SJCRH30 (cell line): ENCODE measurements at places on chromosomes 7 and 10. TPM values are rescaled to one million over a fixed set of nuclear protein-coding genes. Genes with fewer than 3 reads are reported as not detected.

DNA sequence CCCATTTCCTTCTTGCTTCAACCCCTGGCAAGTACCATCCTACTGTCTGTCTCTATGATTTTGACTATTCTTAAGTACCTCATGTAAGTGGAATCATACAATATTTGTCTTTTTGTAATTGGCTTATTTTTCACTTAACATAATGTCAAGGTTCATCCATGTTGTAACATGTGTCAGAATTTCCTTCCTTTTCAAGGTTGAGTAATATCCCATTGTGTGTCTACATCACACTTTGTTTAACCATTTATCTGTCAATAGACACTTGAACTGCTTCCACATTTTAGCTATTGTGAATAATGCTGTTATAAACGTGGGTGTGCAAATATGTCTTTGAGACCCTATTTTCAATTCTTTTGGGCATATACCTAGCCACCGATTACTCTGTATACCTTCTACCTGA, 14.0 kb upstream of the CDK14 start:
- no peak overlapping the region for H3K27ac ChIP-seq
- DNase-seq, result no peak
- H3K36me3 ChIP-seq, result no peaks in the 10 kb centered on the region

DNA sequence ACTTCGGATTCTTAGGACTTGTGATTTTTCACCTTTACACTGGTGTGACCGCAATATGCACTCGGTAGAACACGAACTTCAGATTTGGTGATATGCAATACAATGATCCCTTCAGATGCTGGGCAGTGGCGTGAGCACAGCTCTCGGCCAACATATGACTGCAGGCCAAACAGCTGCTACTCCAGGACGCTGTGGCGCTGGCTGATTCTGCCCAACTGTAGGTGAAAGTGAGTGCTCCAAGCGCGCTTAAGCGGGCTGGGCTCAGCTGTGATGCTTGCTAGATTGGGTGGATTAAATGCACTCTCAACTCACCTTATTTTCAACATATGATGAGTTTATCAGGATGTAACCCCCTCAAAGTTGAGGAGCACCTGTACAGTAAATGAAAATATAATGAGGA, 137.6 kb upstream of the RET start:
- no peak overlapping the region for H3K4me3 ChIP-seq
- no peak for DNase-seq
- no peaks in the 10 kb centered on the region for H3K4me1 ChIP-seq
- H3K27ac ChIP-seq, result no peak overlapping the region
- no peaks in the 10 kb centered on the region for H3K27me3 ChIP-seq

GRCh38 chr10:17019696-17020095, 109.9 kb downstream of the CUBN start:
- H3K27me3 ChIP-seq, result no peaks in the 10 kb centered on the region
- peak; percentile 81 for DNase-seq
- H3K4me3 ChIP-seq, result no peak overlapping the region
- peaks cover 37% of the 10 kb centered on the region for H3K4me1 ChIP-seq
- peak overlapping the region; percentile 31; the same call in 1 of the 2 replicates for H3K27ac ChIP-seq

CCNJ gene
- 11.2 and 11.9 TPM in 2 replicates for total RNA-seq
